IMR-90 (cell line): ENCODE measurements at places on chromosomes 6 and 20. TPM values are rescaled to one million over a fixed set of nuclear protein-coding genes. Genes with fewer than 3 reads are reported as not detected.

DNAH8 gene
- under 0.01 TPM in 1 of 2 replicates, not detected in the other for total RNA-seq

MAN1A1 gene
- 5.9 and 11.4 TPM in 2 replicates for total RNA-seq

EYA2 gene
- 2.3 and 2.5 TPM in 2 replicates for total RNA-seq

NOX3 gene
- not detected in 2 replicates for total RNA-seq

KCNK16 gene
- total RNA-seq = not detected in 2 replicates

SOX4 gene
- total RNA-seq = 4.7 and 6.4 TPM in 2 replicates

PCMTD2 gene
- 28.3 and 30.3 TPM in 2 replicates for total RNA-seq

TRIM38 gene
- 6.3 and 6.7 TPM in 2 replicates for total RNA-seq

SIRPG gene
- not detected in 2 replicates for total RNA-seq

SLC32A1 gene
- not detected in 2 replicates for total RNA-seq

IDH3B gene
- total RNA-seq = 160 and 165 TPM in 2 replicates

- DNase-seq = peak; percentile 94
- H3K4me1 ChIP-seq = peaks cover 16% of the 10 kb centered on the region
- H3K4me3 ChIP-seq = no peak overlapping the region
- peak overlapping the region; percentile 97 for H3K27ac ChIP-seq
Observed at GRCh38 chr6:11971154-11971553, 41.0 kb upstream of the HIVEP1 start.

GRCh38 chr6:73942592-73943186, 246.7 kb downstream of the CD109 start:
- no peak overlapping the region for H3K4me3 ChIP-seq
- H3K27me3 ChIP-seq = no peaks in the 10 kb centered on the region
- H3K36me3 ChIP-seq = no peaks in the 10 kb centered on the region

GRCh38 chr6:166097914-166098522, 69.6 kb downstream of the TBXT start:
- H3K4me1 ChIP-seq = peaks cover 2% of the 10 kb centered on the region; the same call in 1 of the 2 replicates
- peak; percentile 82 for DNase-seq
- peaks cover 5% of the 10 kb centered on the region for H3K27me3 ChIP-seq
- H3K27ac ChIP-seq = peak overlapping the region; percentile 21; the same call in 1 of the 2 replicates
- H3K4me3 ChIP-seq = peak overlapping the region; percentile 35

GRCh38 chr6:104860221-104860620, 502 bp upstream of the HACE1 start:
- DNase-seq = no peak
- no peak overlapping the region for H3K4me3 ChIP-seq
- peaks cover 2% of the 10 kb centered on the region; the same call in 1 of the 2 replicates for H3K4me1 ChIP-seq
- H3K36me3 ChIP-seq = no peaks in the 10 kb centered on the region
- peaks cover 3% of the 10 kb centered on the region for H3K27me3 ChIP-seq
- no peak overlapping the region for H3K27ac ChIP-seq

GRCh38 chr6:100103931-100104330, 109.9 kb upstream of the MCHR2 start:
- peak; percentile 15 for DNase-seq
- no peak overlapping the region for H3K4me3 ChIP-seq
- no peak overlapping the region for H3K27ac ChIP-seq
- H3K27me3 ChIP-seq = peaks cover 3% of the 10 kb centered on the region
- H3K4me1 ChIP-seq = peaks cover 9% of the 10 kb centered on the region
- no peaks in the 10 kb centered on the region for H3K36me3 ChIP-seq

DNA sequence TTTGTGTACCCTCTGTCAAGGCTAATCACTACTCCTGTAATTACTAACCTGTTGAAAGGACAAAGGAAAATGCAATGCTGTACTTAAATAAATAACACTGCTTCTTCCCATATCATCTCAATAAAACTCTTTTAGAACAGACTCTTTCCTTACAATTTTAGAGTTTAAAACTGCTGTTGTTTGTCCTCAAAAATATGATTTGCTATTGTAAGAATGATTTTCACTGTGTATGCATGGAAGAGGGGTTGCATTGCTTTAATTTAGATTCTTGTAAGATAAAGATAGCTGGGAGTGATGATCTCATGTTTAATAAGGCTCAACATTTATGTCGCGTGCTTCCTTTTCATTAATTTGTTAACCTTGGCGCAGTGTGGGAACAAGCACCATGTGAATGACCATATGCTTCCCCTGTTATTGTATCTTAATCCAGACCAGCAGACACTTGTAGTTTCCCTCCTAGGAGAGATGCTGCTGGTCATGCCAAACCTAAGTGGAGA, 89.8 kb upstream of the ATXN1 start:
- peaks cover 6% of the 10 kb centered on the region for H3K4me1 ChIP-seq
- no peaks in the 10 kb centered on the region for H3K27me3 ChIP-seq
- H3K36me3 ChIP-seq = no peaks in the 10 kb centered on the region

DNA sequence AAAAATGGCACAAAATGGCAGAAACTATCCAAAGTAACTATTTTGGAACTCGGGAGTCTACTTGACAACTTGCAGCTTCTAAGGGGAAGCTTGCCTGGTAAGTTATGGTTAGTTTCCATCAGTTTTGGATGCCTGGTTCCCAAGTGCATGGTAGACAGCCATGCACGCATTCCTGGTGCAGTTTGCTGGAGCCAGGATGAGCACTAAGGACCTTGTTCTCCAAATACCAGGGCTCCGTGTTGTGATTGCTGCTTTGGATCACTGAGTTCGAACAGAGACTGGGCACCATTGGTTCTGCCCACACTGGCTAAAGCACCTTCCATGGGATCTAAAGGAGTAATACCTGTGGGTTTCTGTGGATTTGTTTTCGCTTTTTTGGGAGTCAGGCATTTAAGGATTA, 103.7 kb downstream of the FAM120B start:
- H3K27me3 ChIP-seq = no peaks in the 10 kb centered on the region
- no peak for DNase-seq
- H3K36me3 ChIP-seq = peaks cover 8% of the 10 kb centered on the region
- H3K4me3 ChIP-seq = no peak overlapping the region
- H3K4me1 ChIP-seq = peaks cover 6% of the 10 kb centered on the region
- H3K27ac ChIP-seq = no peak overlapping the region

GRCh38 chr6:139008117-139008516, 20.1 kb upstream of the REPS1 start:
- H3K36me3 ChIP-seq = no peaks in the 10 kb centered on the region
- DNase-seq = no peak
- peaks cover 18% of the 10 kb centered on the region for H3K27me3 ChIP-seq
- H3K27ac ChIP-seq = no peak overlapping the region
- H3K4me3 ChIP-seq = no peak overlapping the region

DNA sequence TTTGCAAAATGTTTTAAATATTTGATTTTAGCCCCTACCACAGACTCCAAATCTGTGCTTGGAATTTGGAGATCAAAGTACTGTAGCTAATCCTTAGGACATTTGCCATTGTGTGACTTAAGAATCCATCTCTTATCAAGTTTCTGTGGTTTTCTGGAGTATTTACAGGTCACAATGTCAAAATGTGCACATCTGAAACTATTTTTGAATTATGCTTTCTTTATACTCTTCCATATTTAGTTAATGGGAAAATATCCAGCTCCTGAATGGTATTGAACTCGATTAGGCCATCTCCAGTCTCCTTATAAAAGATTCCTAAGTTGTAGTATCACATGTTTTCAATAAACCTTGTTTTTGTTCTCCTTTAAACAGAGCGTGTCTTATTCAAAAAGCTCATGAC, 162.5 kb downstream of the KHDC1L start:
- no peak overlapping the region for H3K27ac ChIP-seq
- no peaks in the 10 kb centered on the region for H3K27me3 ChIP-seq
- no peaks in the 10 kb centered on the region for H3K4me1 ChIP-seq
- no peak for DNase-seq

DNA sequence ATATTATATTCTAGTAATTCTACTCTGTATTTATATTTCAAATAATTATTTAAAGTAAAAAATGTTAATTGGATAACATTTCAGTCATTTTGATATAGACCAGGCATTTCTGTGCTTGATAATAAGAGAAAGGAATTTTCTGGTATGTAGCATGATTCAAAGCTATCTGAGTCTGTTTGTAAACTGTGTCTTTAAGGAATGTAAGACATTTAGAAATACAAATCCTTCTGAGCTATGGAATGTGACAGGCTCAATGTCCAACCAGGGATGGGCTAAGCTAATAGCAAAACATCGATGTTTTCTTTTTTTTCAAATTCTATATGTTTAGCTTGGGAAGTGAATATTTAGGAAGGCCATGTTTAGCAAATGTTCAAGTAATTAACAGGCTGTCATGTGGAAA, 41.5 kb upstream of the FAM83B start:
- H3K4me1 ChIP-seq = peaks cover 15% of the 10 kb centered on the region
- no peaks in the 10 kb centered on the region for H3K27me3 ChIP-seq
- H3K36me3 ChIP-seq = no peaks in the 10 kb centered on the region
- no peak overlapping the region for H3K27ac ChIP-seq

- H3K4me3 ChIP-seq = no peak overlapping the region
- peaks cover 1% of the 10 kb centered on the region; the same call in 1 of the 2 replicates for H3K27me3 ChIP-seq
- H3K27ac ChIP-seq = no peak overlapping the region
- DNase-seq = no peak
Observed at GRCh38 chr6:1538810-1539478, 70.8 kb upstream of the FOXC1 start.

- no peaks in the 10 kb centered on the region for H3K36me3 ChIP-seq
- no peak overlapping the region for H3K4me3 ChIP-seq
- DNase-seq = no peak
- peaks cover 31% of the 10 kb centered on the region for H3K27me3 ChIP-seq
- no peaks in the 10 kb centered on the region for H3K4me1 ChIP-seq
- no peak overlapping the region for H3K27ac ChIP-seq
Observed at GRCh38 chr20:63357921-63358905, 2.9 kb downstream of the CHRNA4 start.

- DNase-seq = no peak
- no peak overlapping the region for H3K27ac ChIP-seq
- peaks cover 15% of the 10 kb centered on the region for H3K27me3 ChIP-seq
- no peaks in the 10 kb centered on the region for H3K4me1 ChIP-seq
Observed at GRCh38 chr6:44627091-44627882, 239.8 kb downstream of the CDC5L start.
